ENCODE measurements at places on chromosomes 2 and 18. TPM values are rescaled to one million over a fixed set of nuclear protein-coding genes. Genes with fewer than 3 reads are reported as not detected.

DNA sequence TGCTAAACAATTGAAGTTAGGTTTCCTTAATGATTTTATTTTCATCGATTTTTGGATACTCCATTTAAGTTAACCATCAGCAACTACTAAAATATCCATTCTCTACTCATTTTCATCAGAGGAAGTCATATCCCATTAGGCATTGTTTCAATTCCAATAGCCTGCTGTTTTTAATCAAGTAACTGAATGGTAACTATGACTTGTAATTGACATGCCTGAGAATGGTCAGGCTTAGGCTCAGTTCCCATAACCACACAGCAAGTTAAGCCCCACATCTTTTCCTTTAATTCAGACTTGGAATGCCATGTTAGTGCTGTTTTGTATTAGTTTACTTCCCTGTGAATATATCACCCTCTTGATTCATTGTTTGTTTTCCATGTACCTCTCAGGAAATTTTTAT is 398.8 kb downstream of the ARHGAP15 start:
- no peak for DNase-seq

- DNase-seq, result no peak
Measured at GRCh38 chr2:230688490-230688889, 24.2 kb upstream of the CAB39 start.

Gene CCDC74A
- 2.2 TPM for total RNA-seq

Gene EIF2B4
- 21.2 TPM for total RNA-seq

DNA sequence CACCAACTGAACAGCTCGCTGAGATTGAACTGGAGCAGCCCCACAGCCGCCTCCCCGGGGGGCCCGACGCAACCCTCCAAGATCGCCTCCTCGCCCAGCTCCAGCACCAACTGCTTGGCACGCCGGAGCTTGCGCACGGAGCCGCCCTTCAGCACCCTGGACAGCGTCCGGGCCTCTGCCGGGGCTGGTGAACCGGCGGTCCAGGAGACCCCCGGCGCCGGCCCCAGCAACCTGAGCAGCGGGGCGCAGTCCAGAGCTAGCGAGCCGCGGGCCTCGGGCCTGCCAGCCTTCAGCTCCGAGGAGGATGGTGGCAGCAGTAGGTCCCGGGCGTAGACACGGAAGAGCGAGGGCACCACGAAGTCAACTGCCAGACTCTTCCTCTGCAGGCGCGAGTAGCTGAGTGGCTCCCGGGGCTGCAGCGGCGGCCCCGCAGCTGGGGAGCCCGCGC is 1.2 kb downstream of the ALK start:
- peak; percentile 90 for DNase-seq

- no peak for DNase-seq
Measured at GRCh38 chr18:78123926-78124797, 855.5 kb upstream of the SALL3 start.

DNA sequence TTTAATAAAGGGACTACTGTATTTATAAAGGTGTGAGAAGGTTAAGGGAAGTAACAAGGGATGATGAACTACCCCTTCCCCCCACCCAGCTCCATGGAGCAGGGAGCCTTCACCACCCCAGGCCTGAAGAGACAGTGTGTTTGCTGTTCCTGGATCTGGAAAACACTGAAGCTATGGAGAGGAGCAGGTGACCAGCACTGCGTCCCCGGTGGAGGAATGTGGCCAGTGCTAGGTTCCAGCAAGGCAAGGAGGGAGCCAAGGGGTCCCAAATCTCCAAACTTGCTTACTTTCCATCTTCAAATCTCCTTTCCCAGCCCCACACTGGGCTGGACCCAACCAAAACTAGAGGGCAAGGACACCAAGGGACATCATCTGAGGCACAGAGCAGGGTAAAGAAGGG is 128.7 kb upstream of the CD302 start:
- DNase-seq, result no peak

DNA sequence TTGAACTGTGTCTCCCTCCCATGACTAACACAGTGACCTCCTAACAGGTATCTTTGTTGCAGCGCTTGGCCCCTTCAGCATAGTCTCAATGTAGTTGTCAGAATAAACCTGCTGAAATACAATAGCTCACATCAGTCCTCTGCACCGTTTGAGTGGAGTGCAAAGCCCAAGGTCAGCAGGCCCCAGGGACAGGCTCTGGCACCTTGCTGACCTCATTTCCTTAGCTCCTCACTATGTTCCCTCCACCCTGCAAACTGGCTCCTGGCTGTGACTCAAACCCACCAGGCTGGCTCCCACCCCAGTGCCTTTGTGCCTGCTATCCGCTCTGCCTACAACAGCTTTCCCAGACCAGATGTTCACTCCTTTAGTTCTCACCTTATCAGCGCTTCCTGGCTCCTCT is 146.7 kb downstream of the LRATD1 start:
- no peak for DNase-seq

Gene GRP
- 1.3 TPM for total RNA-seq

DNA sequence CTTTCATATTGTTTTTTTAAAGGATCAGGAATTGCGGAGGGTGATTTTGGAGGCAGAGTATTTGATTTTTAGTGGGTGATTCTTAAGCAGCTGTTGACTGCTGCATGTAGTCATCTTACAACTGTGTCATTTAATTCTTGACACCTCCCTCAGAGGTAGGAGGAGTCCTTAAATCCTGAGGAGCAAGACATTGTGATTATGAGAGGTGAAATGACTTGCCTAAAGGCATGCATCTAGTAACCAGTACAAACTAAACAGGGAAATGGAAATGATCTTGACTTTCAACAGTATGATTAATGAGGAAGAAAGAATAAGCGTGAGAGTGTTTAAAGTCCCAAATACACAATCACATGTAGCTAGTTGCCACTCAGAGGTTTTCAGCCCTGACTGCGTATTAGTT is 440.7 kb downstream of the THSD7B start:
- no peak for DNase-seq

DNA sequence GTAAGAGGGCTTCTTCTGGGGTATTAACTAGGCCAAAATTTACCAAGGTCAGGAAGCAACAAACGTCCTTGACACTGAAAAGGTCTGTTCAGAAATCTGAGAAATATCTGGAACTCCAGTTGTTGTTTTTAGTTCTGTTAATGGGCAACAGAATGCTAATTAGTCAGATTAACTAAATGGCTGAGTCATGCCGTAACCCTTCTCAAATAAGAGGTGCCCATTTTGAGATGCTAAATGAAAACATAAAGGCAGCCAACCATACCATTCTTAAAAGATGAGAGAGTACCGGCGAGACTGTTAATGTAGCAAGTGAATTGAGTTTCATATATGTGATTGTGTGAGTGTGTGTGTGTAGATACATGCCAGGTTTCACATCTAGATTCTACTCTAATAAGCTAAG is 147.9 kb upstream of the GAREM1 start:
- DNase-seq, result no peak

DNA sequence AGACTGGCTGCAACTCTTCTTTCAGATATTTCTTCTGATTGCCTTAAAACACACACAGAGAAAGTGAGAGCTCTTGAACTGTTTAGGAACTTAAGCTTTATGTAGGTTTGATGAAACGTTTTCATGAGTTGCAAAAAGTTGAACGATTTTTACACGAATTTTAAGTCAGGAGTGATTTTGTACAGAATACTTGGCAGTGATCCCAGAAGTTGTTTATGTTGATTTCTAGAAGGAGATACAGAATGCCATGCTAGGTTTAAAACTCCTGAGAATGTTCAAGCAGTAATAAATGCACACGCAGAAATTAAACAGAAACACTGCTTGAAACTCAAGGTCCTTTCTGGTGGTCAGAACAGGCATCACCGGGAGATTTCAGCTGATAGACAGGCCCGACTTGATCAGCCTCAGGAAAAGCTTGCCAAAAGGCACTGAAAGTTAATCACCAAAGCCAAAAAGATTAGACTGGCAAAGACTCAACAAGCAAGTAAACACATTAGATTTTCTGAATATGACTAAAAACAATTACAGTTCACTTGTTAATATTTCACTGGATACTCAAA is 123.1 kb downstream of the SOCS6 start:
- DNase-seq, result peak; percentile 7
